T-cell (primary cell): ENCODE measurements at places on chromosomes 5 and 9. TPM values are rescaled to one million over a fixed set of nuclear protein-coding genes. Genes with fewer than 3 reads are reported as not detected.
A peak's percentile ranks its signal among the peaks of the same experiment; 100 is the strongest.

The SLC25A2 gene
- total RNA-seq = 2.0 TPM

The PKD2L2 gene
- total RNA-seq = not detected

The PFN3 gene
- total RNA-seq = not detected

The MEIKIN gene
- 0.53 TPM for total RNA-seq

The TMEFF1 gene
- 0.22 TPM for total RNA-seq

The IL7R gene
- total RNA-seq = 961 TPM

The SPOCK1 gene
- total RNA-seq = 0.57 TPM

The SOHLH1 gene
- not detected for total RNA-seq

The NR2F1 gene
- 0.25 TPM for total RNA-seq

DNA sequence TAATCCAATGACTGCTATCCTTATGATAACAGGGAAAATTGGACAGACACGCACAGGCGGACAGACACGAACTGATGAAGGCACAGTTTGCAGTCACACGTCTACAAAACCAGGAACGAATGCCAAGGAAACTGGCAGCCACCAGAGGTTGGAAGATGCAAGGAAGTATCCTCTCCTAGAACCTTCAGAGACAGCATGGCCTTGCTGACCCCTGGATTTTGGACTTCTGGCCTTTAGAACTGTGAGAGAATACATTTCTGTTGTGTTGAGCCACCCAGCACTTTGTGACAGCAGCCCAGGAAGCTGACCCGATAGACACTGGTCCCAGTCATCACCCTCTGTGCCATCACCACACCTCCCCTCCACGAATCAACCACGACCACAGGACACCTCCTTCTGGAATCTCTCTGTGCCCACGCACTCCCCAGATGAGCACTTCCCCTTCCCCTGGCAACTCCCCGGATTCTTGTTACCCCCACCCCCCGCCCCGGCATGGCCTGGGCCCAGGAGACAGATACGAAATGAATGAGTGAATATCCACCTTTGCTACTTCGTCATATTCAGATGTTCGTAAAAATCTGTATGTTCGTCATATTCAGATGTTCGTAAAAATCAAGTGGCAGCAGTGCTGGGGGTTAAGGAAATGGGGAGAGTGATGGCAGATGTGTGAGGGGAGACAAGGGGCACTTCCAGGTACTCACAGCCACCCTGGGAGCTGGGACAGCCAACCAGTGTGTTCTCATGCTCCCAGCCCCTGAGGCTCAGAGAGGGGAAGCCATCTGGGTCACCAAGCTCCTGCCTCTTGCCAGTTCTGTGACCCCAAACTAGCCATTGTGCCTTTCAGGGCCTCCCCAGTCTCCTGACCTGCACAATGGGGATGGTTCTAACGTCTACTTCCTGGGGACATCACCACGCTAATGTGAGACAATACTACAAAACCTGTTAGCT, 18.5 kb downstream of the GBGT1 start:
- no peaks in the 10 kb centered on the region for H3K27me3 ChIP-seq
- no peak for DNase-seq
- no peak overlapping the region for H3K4me3 ChIP-seq
- H3K4me1 ChIP-seq = peaks cover 24% of the 10 kb centered on the region
- H3K27ac ChIP-seq = peak overlapping the region; percentile 100

DNA sequence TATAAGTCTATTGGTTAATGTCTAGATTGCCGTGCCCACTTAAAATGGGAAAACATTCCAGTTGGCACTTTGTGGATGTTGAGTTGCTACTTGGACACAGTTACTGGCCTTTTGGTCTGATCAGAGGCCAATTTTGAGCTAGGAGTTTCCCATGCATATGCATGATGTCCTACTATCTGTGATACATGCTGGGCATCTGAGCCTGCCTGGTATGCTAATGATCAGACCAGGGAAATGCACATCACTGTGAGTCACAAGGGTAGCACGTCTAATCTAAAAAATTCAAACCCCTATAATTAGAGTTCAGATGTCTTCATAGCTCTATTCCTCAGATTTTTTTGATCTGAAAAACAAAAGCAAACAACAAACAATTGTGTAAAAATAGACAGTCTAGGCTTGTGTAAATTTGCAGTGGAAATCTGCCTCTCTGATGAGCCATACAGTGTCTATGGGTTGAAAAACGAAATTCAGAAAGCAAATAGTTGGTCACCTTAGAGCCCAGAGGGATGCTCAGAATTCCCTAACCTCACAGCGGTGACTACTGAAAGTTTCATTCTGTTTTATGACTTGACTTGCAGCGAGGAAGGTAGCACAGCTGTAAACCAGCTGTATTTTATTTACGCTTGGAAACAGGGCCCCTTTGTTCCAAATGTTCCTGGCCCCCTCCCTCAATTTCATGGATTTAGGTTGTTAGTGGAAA, 37.3 kb downstream of the PALM2AKAP2 start:
- H3K27ac ChIP-seq = no peak overlapping the region
- DNase-seq = no peak
- H3K4me3 ChIP-seq = no peak overlapping the region
- no peaks in the 10 kb centered on the region for H3K36me3 ChIP-seq
- H3K27me3 ChIP-seq = no peaks in the 10 kb centered on the region
- no peaks in the 10 kb centered on the region for H3K4me1 ChIP-seq

GRCh38 chr5:60445427-60445826, 254.5 kb downstream of the DEPDC1B start:
- no peak for DNase-seq
- H3K4me3 ChIP-seq = no peak overlapping the region
- no peaks in the 10 kb centered on the region for H3K36me3 ChIP-seq
- H3K27ac ChIP-seq = no peak overlapping the region

DNA sequence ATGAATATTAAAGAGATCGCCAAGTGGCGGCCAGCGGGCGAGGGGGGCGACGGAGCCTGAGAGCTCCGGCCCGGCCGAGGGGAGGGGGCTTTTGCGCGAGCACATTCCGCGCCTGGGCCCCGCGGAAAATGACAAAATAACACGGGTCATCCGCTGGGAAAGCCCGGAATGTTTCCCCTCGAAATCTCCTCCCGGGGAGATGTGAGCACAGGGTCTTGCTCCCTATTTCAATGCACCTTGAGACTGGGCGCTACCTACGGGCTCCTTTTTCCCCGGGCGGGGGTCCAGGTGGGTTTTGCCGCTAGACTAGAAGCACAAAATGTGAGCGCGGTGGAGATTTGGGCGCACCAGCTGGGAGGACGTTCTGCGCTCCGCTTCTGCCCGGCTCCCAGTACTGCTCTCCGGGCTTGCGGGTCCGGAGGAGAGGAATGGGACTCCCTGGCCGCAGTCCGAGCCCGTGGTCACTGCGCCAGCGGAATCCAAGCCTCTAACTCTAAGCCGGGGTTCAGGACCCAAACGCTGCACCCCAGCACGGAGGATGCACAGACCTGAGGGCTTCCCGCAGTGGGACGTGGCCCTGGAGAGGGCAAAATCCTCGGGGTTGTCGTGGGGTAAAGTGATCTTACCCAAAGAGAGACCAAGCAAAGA, 2.8 kb upstream of the PRDM12 start:
- H3K4me3 ChIP-seq = no peak overlapping the region
- H3K27ac ChIP-seq = no peak overlapping the region
- no peaks in the 10 kb centered on the region for H3K36me3 ChIP-seq
- H3K4me1 ChIP-seq = peaks cover 61% of the 10 kb centered on the region
- no peak for DNase-seq

- peaks cover 11% of the 10 kb centered on the region for H3K4me1 ChIP-seq
- H3K36me3 ChIP-seq = no peaks in the 10 kb centered on the region
- no peak overlapping the region for H3K27ac ChIP-seq
- no peaks in the 10 kb centered on the region for H3K27me3 ChIP-seq
These were observed 104.0 kb downstream of the ERCC6L2 start for GRCh38 chr9:95979446-95979845.

- H3K4me1 ChIP-seq = no peaks in the 10 kb centered on the region
- no peak for DNase-seq
- H3K27me3 ChIP-seq = no peaks in the 10 kb centered on the region
- no peaks in the 10 kb centered on the region for H3K36me3 ChIP-seq
- no peak overlapping the region for H3K27ac ChIP-seq
These were observed 671.8 kb upstream of the SEMA6A start for GRCh38 chr5:117246424-117246823.

DNA sequence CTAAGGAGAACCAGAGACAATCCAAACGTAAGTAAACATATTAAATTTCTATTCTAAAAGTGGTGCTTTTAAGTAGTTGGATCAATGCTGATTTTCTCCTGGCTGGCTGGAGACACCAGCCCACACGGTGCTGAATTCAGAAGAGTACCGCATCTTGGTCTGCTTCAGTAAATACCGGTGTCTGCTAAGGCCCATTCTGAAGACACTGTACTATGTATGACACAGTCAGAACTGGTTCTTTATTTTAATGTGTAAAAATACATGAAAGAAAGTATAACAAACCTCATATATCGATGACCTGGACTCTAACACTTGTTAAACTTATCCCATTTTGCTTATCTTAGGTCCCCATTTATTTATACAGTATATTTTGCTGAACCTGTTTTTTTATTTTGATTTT, 32.8 kb downstream of the RAPGEF1 start:
- no peaks in the 10 kb centered on the region for H3K27me3 ChIP-seq
- H3K4me1 ChIP-seq = peaks cover 80% of the 10 kb centered on the region
- no peaks in the 10 kb centered on the region for H3K36me3 ChIP-seq
- no peak overlapping the region for H3K4me3 ChIP-seq
- H3K27ac ChIP-seq = no peak overlapping the region

DNA sequence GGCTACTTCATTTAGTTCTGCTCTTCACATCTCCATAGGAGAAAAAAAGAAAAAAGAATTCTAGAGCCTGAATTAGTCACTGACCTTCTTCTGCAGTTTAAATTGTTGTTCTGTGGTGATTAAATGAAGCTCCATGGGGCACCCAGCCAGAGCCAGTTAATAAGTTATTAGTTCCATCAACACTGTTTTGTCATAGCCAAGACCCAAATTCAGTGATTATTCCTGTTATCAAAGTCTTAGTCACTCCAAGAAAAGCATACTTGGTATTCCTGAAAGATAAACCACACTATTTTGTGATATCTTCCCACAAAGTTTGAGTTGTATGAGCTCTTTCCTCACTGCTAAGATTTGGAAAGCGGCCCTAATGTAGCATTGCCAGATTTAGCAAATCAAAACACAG, 134.8 kb upstream of the RGMB start:
- no peak overlapping the region for H3K4me3 ChIP-seq
- H3K27me3 ChIP-seq = no peaks in the 10 kb centered on the region
- H3K27ac ChIP-seq = no peak overlapping the region
- H3K4me1 ChIP-seq = no peaks in the 10 kb centered on the region
- no peaks in the 10 kb centered on the region for H3K36me3 ChIP-seq

DNA sequence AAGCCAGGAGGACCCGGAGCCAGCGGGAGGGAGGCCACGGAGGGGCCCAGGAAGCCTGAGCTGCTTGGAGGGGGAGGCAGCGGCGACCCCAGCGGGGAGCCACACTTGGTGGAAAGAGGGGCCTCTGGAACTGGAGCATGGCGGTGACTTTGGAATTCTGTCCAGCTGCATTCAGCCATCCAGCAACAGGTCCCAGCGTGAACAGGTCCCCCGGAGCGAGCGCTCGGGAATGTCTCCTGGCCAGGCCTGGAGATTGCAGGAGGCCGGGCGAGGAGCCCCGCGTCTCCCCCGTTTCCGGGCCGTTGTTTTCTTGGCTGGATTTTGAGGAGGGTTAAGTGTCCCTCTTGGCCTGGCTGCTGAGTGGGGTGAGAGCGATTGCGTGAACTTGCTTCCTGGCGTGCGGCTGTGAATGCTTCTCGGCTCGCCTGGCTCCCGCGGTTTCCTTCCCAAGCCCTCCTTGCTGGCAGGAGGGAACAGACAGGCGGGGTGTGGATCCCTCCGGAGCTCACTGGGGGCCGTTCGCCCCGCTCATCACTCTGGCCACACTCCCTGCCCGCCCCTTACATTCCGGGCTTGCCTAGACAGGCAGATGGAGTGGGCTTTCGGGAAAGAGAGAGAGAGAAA, 125.3 kb upstream of the IRX4 start:
- no peaks in the 10 kb centered on the region for H3K4me1 ChIP-seq
- no peaks in the 10 kb centered on the region for H3K27me3 ChIP-seq
- DNase-seq = no peak
- H3K27ac ChIP-seq = no peak overlapping the region
- no peaks in the 10 kb centered on the region for H3K36me3 ChIP-seq

GRCh38 chr9:97840521-97840920, 12.5 kb upstream of the FOXE1 start:
- H3K4me1 ChIP-seq = no peaks in the 10 kb centered on the region
- H3K4me3 ChIP-seq = no peak overlapping the region
- no peaks in the 10 kb centered on the region for H3K36me3 ChIP-seq
- H3K27ac ChIP-seq = no peak overlapping the region
- peaks cover 21% of the 10 kb centered on the region for H3K27me3 ChIP-seq

- no peak overlapping the region for H3K4me3 ChIP-seq
- DNase-seq = no peak
- no peaks in the 10 kb centered on the region for H3K4me1 ChIP-seq
- H3K27ac ChIP-seq = no peak overlapping the region
These were observed 74.7 kb downstream of the LURAP1L start for GRCh38 chr9:12849486-12850003.

- H3K4me1 ChIP-seq = peaks cover 43% of the 10 kb centered on the region
- H3K27ac ChIP-seq = no peak overlapping the region
- H3K36me3 ChIP-seq = no peaks in the 10 kb centered on the region
- DNase-seq = no peak
- no peak overlapping the region for H3K4me3 ChIP-seq
- no peaks in the 10 kb centered on the region for H3K27me3 ChIP-seq
These were observed 39.3 kb upstream of the VDAC1 start for GRCh38 chr5:134043793-134044792.

DNA sequence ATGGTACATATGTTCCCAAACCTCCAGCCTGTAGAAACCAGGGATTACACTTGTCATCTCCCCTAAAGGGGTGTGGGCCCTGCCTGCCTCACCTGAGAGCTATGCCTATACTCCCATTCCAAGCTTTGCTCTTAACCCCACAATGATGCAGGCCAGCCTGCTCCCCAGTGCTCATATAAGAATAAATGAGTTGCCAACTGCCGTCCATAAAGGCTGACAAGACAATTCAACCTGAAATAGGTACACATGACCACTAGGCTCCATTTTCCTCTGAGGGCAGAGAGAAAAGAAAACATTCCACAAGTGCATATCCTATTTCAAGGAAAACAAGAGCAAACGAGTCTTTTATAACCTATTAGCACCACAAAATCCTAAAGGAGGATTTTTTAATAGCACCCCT, 28.4 kb downstream of the SKP1 start:
- H3K36me3 ChIP-seq = peaks cover 30% of the 10 kb centered on the region
- no peak for DNase-seq
- peaks cover 52% of the 10 kb centered on the region for H3K4me1 ChIP-seq
- no peaks in the 10 kb centered on the region for H3K27me3 ChIP-seq

GRCh38 chr9:136133191-136133958, 14.7 kb upstream of the TMEM250 start:
- H3K27ac ChIP-seq = no peak overlapping the region
- peaks cover 8% of the 10 kb centered on the region for H3K4me1 ChIP-seq
- no peak for DNase-seq
- H3K4me3 ChIP-seq = peak overlapping the region; percentile 5

- no peak overlapping the region for H3K4me3 ChIP-seq
- no peaks in the 10 kb centered on the region for H3K4me1 ChIP-seq
- H3K36me3 ChIP-seq = no peaks in the 10 kb centered on the region
- DNase-seq = no peak
- H3K27me3 ChIP-seq = no peaks in the 10 kb centered on the region
These were observed 126.4 kb downstream of the KCTD16 start for GRCh38 chr5:144297081-144297480.
